ENCODE measurements at places on chromosomes 6 and 20. TPM values are rescaled to one million over a fixed set of nuclear protein-coding genes. Genes with fewer than 3 reads are reported as not detected.

DNA sequence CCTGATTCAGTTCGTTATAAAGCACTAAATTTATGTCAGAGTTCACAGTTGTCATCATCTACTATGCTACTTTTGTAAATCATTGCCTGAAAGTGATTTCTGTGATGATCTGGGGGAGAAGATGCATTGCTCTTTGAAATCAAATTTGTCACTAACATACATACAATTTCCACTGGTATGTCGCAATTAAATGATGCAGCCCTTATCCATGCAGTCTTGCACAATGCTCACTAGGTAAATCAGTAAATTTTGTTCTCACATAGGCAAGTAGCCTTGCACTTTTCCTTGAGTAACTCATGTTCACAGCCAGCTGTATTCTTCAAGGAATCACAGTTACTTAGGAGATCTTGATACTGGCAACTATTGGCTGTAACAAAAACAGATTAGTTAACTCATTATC lies 20.8 kb downstream of the CRISP2 start:
- no peak overlapping the region for H3K27ac ChIP-seq
- no peaks in the 10 kb centered on the region for H3K36me3 ChIP-seq
- H3K4me1 ChIP-seq = no peaks in the 10 kb centered on the region
- H3K4me3 ChIP-seq = no peak overlapping the region

GRCh38 chr6:148471624-148472159 lies 129.1 kb downstream of the SASH1 start:
- no peaks in the 10 kb centered on the region for H3K4me1 ChIP-seq
- H3K27me3 ChIP-seq = no peaks in the 10 kb centered on the region
- H3K27ac ChIP-seq = peak overlapping the region; percentile 28
- no peak overlapping the region for H3K4me3 ChIP-seq
- no peaks in the 10 kb centered on the region for H3K36me3 ChIP-seq

- no peak overlapping the region for H3K4me3 ChIP-seq
- H3K27ac ChIP-seq = no peak overlapping the region
- DNase-seq = no peak
- no peaks in the 10 kb centered on the region for H3K36me3 ChIP-seq
These were observed 2.0 kb downstream of the LAMP5 start for GRCh38 chr20:9516234-9516871.

DNA sequence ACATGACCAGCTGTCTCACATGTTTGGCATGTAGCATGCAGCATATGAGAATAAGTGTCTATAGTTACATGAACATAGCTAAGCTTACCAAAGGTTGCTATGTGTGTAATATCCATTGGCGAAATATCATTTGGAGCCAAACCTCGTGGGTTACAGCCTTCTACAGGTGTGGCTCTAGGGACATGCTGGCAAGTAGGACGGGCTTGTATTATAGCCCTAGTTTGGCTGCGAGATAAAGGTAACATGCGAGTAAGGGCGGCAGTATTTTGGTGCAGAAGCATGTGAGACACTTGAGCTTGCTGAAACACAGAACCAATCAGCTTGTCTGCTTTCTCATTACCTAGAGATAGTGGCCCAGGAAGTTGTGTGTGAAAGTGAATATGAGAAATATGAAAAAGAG lies 6.5 kb upstream of the ABHD12 start:
- no peaks in the 10 kb centered on the region for H3K36me3 ChIP-seq
- H3K4me3 ChIP-seq = no peak overlapping the region
- peaks cover 14% of the 10 kb centered on the region for H3K4me1 ChIP-seq
- H3K27me3 ChIP-seq = no peaks in the 10 kb centered on the region

- no peak overlapping the region for H3K27ac ChIP-seq
- H3K4me3 ChIP-seq = no peak overlapping the region
- no peaks in the 10 kb centered on the region for H3K36me3 ChIP-seq
These were observed 204.8 kb upstream of the KCNG1 start for GRCh38 chr20:51227744-51228143.

DNA sequence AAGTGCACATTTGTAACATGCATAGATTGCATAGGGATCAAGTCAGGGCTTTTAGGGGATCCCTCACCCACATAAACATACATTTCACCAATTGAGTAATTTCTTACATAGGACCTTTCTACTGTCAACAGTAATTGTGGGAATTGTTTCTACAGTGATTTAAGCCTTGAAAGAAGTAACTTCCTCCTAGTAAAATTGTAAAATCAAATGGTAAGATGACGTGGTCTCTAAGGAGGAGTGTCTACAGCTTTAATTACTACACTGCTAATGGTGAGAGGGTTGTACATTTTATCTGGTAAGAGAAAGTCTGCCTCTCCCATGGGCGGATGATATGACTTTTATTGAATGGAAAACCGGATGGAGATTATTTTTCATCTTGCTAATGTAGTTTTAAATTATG lies 98.0 kb downstream of the RPP40 start:
- H3K4me1 ChIP-seq = peaks cover 31% of the 10 kb centered on the region
- no peaks in the 10 kb centered on the region for H3K36me3 ChIP-seq
- no peaks in the 10 kb centered on the region for H3K27me3 ChIP-seq
- H3K27ac ChIP-seq = peak overlapping the region; percentile 25
- H3K4me3 ChIP-seq = no peak overlapping the region

DNA sequence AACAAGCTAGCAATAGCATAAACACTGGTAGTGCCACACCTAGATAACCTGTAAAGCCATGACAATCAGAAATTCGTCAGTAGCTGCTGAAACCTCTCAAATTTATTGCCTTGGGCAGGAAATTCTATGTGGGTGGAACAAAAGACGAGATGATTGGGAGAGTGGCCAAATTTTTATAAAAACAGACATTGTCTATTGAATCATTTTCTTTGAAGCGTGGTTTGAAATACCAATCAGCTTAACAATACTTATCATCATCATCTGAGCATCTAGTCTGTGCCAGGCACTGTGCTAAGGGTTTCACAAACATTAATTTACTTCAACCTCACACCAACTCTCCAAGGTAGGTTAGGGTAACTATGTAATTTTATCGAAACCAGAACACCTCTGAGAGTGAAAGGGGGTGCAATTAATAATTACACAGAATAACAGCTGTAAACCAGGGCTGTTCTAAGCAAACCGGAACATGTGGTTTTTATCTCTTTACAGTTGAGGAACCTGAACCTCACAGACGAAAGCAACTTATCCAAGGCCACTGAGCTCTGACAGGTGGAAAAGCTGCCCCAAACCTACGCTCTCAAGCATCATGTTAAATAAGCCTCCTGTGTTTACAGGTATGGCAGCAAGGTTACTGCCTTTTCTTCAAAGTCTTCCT lies 43.4 kb downstream of the NHSL1 start:
- no peak for DNase-seq
- H3K27me3 ChIP-seq = no peaks in the 10 kb centered on the region
- no peak overlapping the region for H3K27ac ChIP-seq
- no peak overlapping the region for H3K4me3 ChIP-seq
- H3K36me3 ChIP-seq = no peaks in the 10 kb centered on the region

GRCh38 chr6:33492093-33492492 lies 37.7 kb downstream of the ZBTB9 start:
- no peaks in the 10 kb centered on the region for H3K4me1 ChIP-seq
- no peak for DNase-seq
- no peaks in the 10 kb centered on the region for H3K36me3 ChIP-seq
- no peak overlapping the region for H3K4me3 ChIP-seq
- H3K27me3 ChIP-seq = no peaks in the 10 kb centered on the region
- no peak overlapping the region for H3K27ac ChIP-seq

DNA sequence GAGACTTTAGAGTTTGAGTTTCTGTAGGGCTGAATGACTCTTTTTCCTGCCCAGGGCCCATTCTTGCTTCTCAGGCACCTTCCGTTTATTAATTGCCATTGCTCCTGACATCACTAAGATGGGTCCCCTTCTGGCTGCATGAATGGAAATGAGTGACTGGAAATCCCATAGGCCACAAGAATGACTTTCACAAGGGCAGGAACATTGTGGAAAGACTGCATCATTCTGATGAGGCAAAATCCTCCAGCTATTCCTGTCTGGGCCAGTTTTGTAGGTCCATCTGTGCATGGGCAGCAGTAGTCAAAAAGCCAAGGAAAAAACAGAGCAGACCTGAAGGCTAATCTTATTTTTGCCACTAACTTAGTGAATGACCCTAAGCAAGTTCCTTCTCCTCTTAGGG lies 19.3 kb downstream of the TMEM74B start:
- H3K27ac ChIP-seq = no peak overlapping the region
- no peak for DNase-seq
- H3K36me3 ChIP-seq = no peaks in the 10 kb centered on the region
- H3K4me3 ChIP-seq = no peak overlapping the region

DNA sequence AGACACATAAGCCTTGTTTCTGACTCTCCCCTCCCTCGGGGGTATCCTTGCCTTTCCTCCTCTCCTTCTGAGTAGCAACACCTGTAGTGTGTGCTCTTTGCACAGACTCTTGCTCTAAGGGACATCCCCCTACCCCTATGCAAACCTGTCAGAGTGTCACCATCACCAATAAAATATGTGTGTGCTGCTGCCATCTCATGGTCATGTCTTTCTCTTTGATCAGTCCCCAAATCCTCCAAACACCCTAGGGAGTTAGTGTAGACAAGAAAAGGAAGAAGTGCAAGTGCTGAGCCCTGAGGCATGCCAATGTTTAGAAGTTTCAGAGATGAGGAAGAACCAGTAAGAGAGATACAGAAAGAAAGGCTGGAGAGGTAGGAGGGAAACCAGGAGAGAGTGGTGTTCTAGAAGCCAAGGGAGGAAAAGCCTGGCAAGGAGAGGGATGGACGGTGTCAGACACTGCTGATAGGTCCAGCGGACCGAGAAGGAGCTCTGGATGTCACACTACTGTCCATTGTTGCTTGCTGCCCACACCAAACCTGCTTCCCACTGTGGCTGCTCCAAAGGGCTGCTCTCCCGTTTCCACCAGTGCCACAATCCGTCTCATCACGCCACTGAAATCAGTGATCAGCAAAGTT lies 16.4 kb downstream of the TRMT6 start:
- no peak overlapping the region for H3K27ac ChIP-seq
- DNase-seq = no peak
- no peaks in the 10 kb centered on the region for H3K4me1 ChIP-seq
- no peaks in the 10 kb centered on the region for H3K36me3 ChIP-seq

GRCh38 chr20:62079166-62079565 lies 13.5 kb upstream of the TAF4 start:
- no peaks in the 10 kb centered on the region for H3K4me1 ChIP-seq
- H3K4me3 ChIP-seq = no peak overlapping the region
- H3K27ac ChIP-seq = no peak overlapping the region
- H3K27me3 ChIP-seq = no peaks in the 10 kb centered on the region
- no peak for DNase-seq
- no peaks in the 10 kb centered on the region for H3K36me3 ChIP-seq

DNA sequence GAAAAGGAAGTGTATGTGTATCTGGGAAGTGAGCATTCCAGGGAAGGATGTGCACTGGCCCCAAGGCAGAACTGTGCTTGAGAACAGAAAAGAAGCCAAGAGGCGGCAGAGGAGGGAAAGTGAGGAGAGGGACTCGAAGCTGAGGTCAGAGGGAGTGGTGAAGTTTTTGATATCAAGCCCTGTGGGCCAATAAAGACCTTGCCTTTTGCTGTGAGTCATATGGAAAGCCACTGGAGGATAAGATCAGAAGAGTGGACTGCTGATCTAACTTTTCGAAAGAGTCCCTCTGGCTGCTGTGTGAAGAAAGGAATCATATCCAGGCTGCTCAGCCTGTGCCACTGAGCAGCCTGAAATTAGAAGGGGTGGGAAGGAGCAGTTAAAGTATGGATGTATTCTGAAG lies 99.4 kb downstream of the EYA4 start:
- H3K36me3 ChIP-seq = no peaks in the 10 kb centered on the region
- H3K4me3 ChIP-seq = no peak overlapping the region
- H3K27ac ChIP-seq = no peak overlapping the region
- DNase-seq = no peak

DNA sequence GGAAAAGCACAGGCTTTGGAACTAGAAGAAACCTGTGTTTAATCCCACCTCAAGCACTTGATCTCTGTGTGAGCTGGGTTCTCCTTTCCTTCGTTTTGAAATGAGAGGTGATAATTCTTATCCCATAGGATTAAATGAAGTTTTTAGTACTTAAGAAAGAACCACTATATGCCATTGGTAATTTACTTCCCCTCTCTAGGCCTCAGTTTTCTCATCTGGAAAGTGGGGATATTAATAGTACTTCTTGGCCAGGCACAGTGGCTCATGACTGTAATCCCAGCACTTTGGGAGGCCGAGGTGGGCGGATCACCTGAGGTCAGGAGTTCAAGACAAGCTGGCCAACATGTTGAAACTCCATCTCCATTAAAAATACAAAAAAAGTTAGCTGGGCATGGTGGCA lies 14.1 kb downstream of the REM1 start:
- no peak overlapping the region for H3K4me3 ChIP-seq
- H3K27ac ChIP-seq = no peak overlapping the region
- H3K4me1 ChIP-seq = no peaks in the 10 kb centered on the region

Gene MYCT1
- polyA plus RNA-seq = 0.05 TPM

Gene FAM217B
- polyA plus RNA-seq = 15.2 TPM

Gene CNBD2
- polyA plus RNA-seq = not detected

Gene C6orf15
- polyA plus RNA-seq = not detected

All from hepatocyte (in vitro differentiated cells).